ENCODE measurements at places on chromosomes 2 and 18. TPM values are rescaled to one million over a fixed set of nuclear protein-coding genes. Genes with fewer than 3 reads are reported as not detected.

The UGT1A10 gene
- 0.11 TPM for total RNA-seq

The TEX44 gene
- total RNA-seq = not detected

DNA sequence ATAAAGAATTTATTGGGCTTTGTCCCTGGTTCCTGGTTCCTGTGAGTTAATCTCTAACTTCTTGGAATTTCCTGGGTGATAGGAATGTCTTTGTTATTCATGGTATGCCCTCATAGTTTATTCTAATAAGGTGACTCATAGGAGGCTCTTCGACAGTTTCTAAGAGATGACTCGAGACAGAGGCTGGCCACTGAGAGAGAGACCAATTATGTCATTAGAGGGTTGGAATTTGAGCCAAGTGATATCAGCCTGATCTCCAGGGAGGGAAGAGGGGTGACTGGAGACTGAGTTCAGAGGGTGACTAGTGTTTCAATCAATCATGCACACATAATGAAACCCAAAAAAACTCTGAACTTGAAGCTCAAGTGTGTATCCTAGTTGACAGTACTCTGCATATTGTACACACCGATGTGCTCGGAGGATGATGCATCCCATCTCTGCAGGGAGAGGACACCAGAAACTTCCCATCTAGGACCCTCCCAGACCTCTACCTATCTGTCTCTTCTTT lies 185.7 kb downstream of the MTCL1 start:
- no peak for DNase-seq

- DNase-seq = no peak
These were observed 239.3 kb upstream of the CDH20 start for GRCh38 chr18:61093965-61094364.

DNA sequence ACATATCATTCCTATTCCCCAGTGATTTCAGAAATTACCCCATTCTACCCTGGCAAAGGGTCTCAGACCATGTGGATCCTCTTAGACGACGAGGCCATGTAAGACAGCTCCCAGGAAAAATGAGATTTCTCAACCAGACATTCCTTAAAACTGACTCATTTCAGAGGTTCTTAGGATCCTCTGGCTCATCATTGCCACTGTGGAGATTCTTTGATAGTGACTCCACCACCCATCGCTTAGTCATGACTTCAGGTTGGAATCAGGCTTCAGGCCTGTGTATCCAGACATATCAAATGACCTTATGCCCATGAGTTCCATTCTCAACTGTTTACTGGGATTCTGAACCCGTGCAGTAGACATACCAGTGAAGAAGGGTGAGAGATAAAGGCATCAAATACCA lies 245.6 kb upstream of the TCF4 start:
- no peak for DNase-seq
